HEK293T (cell line): ENCODE measurements at places on chromosomes 7 and 10.

DNA sequence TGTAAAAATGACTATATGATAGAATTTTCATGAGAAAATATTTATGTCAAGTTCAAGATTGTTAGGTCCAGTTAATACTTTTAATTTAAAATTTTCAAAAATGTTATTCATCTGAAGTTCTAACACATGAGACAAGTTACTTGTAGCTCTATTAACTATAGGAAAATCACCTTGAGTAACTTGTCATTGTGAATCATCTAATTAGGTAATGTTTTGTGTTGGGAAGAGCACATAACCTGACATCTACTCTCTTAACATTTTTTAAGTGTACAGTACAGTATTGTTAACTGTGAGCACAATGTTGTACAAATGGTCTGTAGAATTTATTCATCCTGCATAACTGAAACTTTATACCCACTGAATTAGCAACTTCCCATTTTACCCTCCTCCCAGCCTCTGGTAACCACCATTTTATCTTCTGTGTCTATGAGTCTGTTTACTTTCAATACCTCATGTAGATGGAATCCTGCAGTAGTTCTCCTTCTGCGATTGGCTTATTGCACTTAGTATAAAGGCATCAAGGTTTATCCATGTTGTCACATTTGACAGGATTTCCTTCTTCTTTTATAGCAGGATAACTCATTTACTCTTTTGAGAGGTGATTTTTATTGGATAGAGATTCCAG lies 54.6 kb downstream of the ARL4A start:
- no peak for DNase-seq

GRCh38 chr7:86181474-86181873 lies 462.2 kb upstream of the GRM3 start:
- no peak for DNase-seq

DNA sequence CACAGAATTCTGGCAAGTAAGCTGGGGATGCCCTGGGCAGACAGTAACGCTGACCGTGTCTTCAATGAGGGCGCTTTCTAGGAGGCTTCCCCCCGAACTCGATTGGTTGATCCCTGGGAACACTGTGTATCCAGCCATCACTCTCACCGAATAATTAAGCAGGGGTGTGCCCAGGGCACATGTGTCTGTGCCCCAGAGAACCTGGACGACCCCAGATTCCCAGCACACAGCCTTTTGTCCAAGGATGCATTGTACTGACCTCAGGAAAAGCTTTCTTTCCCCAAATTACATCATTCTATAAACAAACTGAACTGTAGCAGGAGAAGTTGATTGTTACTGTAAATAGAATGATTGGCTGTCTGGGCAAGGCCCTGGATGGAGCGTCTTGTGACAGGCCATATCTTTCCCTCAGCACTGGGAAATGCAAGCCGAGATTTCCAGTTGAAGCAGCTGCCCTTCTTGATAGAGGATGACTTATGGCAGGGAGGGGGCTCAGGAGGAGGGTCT lies 6.6 kb upstream of the DEPP1 start:
- DNase-seq, result no peak

DNA sequence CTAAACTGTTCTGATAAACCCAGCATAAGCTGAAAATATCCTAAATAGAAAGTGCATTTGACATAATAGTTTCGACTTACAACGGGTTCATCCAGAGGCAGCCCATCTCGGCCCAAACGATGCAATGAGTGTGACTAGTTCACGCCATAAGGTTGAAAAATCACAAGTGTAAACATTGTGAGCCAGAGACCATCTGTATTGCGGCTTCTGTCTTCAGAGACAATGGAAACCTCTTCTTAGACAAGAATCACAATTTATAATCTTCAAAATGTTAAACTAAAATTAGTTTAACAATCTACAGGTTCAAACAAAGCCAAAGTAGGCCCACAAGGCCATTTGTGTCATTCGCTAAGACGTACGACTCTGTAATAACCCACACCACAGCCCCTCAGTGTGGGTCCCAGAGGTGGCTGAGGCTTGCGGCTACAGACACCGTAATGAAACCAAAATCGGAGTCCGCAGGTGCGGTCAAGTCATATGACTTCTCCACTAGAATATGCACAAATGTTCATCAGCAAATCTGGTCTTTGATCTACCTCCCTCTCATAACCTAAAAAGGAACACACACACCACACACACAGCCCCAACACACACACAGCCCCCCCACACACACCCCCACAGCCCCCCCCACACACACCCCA lies 81.8 kb downstream of the DIP2C start:
- no peak for DNase-seq

- DNase-seq, result no peak
Observed at GRCh38 chr10:121448766-121449421, 149.3 kb downstream of the FGFR2 start.

DNA sequence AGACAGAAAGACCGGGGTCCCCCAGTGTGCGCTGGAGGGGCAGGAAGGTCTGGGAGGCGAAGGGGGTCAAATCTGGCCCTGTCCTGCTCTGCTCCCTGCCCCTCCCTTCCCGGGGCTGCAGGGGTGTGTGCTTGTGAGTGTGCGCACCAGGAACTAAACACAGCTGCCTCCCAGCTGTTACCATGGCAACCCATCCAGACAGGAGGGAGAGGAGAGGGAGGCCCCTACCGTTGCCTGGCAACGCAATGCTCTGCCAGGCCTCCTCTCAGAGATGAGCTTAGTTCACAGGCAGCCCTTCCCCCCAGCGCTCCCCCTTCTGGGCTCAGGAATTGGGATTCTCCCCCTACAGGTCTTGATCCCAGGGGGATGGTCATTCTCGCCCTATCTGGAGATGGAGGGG lies 6.1 kb downstream of the NYAP1 start:
- DNase-seq, result peak; percentile 76

DNA sequence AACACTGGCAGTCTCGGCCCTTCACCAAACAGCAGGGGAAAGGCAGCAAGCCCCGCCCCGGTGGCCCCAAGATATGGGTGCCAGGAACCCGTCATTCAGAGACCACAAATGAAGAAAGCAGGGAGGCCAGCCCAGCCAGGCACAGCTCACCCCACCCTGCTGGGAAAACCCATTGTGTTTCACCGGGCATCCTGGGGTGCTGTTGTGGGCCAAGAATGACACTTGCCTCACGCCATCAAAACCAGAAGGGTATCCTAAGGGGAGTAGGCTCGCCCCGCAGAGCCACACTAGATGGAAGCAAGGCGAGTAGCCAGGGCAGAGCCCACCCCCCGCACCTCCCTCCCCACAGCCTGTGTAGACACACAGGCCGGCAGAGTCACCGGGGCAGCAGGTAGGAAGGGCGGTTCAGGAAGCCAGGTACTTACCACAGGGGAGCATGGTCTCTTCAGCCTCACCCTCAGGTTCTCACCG lies 72.5 kb upstream of the KCNMA1 start:
- no peak for DNase-seq
